ENCODE measurements at places on chromosomes 16 and 17.

GRCh38 chr16:2816751-2817339, at the start of gene PRSS21:
Gene PRSS21 (plus strand): TSS chr16:2817237. CDS start chr16:2817269, 32 bp downstream.
- no peak for DNase-seq

DNA sequence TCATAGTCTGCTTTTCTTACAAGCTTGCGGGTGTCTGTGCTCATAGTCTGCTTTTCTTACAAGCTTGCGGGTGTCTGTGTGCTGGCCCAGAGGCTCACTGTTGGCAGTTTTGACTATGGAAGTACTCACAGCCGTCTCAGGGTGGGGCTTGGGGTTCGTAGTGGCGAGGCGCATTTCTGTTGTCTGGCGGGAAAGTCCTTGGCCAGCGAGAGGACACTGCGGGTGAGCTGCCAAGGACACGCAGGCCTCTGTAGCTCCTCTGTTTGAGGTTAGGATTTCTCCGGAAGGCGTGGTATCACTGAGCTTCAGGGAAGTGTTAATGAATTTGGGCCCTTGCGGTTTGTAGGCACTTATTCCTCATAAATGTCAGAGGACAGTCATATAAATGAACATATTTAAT, 13.5 kb downstream of the TBCD start:
- DNase-seq = no peak

- no peak for DNase-seq
These were observed 58.3 kb downstream of the SREBF1 start for GRCh38 chr17:17778308-17779014.

- no peak for DNase-seq
These were observed 115.8 kb downstream of the MSI2 start for GRCh38 chr17:57372156-57372555.

DNA sequence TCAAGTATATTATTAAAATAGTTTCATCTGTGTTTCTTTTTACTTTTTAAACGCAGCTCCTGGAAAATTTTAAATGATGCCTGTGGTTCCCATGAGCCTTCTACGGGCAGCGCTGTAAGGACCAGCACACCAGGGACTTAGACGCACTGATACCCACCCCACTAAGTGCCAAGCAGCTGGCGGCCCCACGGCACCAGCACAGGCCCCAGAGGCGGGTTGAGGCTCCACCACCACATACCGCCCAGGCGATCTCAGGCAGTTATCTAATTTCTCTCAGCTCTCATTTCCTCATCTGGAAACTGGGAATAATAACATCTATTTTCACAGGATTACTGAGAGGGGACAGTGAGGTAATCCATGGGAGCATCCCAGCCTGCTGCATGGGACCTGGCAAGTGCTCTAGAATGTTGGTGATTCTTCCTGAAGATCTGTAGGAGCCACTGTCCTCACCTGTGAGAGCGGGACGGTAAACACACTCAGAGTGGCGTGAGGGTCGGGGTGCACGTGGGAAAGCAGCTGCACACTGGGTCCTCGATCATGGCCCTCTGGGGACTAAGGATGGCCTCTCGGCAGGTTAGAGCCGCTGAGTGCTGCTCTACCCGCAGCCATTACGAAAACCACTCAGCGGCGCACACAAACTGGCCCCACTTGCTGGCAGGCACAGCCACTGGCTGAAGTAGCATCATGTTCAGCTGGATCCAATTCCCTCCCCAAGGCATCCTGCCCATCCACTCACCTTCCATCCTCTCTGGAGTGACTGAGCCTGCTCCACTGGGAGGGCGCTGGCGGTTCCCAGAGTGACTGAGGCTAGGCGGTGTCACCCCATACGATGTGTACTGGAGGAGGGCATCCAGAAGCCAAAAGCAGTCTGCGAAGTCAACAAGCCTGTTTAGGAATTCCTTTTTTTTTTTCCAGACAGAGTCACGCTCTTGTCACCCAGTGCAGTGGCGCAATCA, 17.6 kb upstream of the SLC38A8 start:
- DNase-seq = no peak

DNA sequence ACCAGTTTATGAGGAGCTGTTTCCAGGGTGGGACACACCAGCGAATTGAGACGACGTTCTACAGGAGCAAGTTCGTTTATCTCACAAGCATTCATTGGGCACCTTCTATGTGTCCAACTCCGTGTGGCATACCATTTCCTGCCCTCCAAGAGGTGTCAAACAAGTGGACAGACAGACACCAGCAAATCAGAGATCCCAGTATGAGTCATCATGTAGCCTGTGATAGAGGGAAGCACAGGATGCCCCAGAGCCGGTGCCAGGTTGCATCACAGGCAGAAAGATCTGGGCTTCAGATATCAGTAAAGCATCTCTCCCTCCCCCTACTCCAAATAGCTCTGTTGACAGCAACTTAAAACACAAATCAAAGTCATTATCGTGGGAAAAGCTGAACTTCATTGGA, 31.8 kb upstream of the MAF start:
- no peak for DNase-seq

DNA sequence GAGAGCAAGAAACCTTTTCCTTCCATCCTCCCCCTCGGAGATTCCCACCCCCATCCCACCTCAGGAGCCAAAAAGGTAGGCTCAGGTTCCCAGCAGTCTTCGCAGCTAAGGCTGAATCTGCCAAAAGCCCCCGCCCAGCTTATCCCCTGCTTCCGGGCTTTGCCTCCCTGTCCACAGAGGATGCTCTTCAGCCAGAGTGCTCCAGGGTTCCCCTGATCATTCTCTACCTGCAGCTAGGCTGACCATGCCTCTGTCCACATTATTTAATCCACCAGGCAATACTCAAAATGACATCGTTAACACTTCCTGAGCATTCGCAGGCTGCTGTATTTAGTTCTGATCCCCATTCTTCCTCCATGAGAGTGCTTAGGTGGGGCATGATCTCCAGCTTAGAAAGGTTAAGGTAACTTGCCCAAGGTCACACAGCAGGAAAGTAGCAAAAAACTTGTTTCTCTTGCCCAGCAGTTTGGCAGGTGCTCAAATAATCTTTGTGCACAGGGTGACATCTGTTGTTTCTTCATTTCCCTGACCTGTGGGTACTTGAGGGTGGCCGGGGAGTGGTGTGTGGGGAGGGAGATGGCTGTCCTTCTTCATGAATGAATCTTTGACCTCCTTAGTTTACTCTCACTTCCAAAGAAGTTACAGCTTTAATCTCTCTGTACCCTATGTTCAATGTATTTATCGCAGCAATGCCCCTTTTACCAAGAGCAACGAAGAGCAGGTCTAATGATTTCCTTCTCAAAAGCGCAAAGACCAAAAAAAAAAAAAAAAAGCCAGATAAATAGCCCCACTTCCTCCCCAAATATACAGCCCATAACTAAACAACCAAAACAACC, 848 bp upstream of the TBKBP1 start:
- no peak for DNase-seq

- DNase-seq = no peak
These were observed 23.2 kb downstream of the SLC39A11 start for GRCh38 chr17:73069164-73069770.

DNA sequence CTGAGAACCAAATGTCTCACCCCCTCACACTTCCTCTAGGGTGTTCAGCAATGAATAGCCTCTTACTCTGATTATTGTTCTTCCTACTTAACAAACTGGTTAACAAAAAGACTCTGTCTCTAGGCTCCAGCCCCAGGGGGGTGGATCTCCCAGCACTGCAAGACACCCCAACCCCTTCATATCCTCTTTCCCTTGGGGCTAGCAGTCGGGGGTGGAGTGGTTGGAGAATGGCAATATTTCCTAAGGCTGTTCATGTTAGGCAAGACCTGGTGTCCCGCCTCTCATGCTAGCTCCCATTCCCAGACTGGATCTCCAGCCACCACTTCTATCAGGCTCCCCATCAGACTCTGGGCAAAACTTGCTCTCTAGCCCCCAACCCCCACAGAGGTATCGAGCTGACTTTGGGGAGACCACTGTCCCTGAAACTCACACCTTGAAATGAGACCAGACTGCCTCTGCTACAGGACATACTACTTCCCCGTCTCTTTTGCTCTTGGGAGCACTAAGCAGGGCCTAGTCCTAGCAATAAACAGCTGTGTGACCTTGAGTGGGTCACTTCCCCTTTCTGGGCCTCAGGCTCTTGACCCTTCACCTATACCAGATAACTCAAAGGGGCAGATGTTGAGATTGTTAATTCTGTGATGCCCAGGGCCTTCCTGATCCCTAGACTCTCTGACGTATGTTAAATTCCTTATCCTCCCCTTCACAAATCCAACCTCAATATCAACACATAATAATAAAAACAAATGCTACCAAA, 2.4 kb downstream of the SLC25A35 start:
- no peak for DNase-seq

- DNase-seq = no peak
These were observed 97.6 kb downstream of the NPIPB11 start for GRCh38 chr16:29308644-29309546.

DNA sequence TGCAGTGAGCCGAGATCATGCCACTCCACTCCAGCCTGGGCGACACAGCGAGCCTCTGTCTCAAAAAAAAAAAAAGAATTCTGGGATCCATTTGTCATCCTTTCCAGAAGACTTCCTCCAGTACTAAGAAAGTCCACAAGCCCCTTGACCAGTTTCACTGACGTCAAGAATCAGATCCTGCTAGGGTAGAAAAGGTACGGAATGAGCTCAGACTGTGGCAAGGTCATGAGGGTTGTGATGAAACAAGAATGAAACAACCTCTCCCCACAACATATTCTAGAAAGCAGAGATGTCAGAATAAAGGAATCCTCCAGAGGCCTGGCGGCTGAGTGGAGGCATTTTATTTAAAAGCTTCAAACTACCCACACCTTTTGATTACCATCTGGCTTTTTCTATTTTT, 29.9 kb downstream of the TRAF4 start:
- DNase-seq = no peak

DNA sequence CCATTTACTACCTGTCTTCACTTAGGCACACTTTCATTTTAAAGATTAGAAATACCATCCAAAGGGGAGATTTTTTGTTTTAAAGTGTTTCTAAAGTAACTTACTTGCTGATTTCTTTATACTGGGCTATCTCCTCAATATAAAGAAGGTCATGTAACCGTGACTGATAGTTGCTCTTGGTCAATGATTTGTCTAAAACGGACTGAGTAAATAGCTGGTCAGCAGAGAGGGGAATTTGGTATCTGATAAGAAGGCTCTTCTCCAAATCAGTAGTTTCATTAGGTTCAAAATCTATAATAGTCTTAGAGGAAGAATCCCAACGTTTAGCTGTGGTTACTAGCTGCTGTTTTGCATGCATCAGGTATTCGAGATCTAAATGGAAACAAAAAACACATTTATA, 66.4 kb downstream of the HELZ start:
- DNase-seq = no peak

DNA sequence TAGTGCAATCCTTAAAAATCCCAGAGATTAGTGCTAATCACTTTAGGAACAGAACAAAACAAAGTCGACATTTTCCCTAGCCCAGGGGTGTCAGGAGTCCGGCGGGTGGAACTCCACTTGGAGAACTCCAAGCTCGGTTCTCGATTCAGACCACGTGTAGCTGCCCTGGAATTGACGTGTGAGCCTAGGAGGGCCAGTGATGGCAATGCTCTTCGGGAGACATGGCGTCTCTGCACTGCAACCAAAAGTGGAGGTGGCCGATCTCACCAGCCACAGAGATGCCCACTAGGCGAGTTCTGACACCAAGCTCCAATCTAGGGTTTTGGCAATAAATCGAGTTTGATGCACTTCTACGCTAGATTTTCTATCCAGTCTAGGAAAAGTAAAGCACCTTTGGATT, 17.6 kb downstream of the MAP1LC3B start:
- DNase-seq = no peak

DNA sequence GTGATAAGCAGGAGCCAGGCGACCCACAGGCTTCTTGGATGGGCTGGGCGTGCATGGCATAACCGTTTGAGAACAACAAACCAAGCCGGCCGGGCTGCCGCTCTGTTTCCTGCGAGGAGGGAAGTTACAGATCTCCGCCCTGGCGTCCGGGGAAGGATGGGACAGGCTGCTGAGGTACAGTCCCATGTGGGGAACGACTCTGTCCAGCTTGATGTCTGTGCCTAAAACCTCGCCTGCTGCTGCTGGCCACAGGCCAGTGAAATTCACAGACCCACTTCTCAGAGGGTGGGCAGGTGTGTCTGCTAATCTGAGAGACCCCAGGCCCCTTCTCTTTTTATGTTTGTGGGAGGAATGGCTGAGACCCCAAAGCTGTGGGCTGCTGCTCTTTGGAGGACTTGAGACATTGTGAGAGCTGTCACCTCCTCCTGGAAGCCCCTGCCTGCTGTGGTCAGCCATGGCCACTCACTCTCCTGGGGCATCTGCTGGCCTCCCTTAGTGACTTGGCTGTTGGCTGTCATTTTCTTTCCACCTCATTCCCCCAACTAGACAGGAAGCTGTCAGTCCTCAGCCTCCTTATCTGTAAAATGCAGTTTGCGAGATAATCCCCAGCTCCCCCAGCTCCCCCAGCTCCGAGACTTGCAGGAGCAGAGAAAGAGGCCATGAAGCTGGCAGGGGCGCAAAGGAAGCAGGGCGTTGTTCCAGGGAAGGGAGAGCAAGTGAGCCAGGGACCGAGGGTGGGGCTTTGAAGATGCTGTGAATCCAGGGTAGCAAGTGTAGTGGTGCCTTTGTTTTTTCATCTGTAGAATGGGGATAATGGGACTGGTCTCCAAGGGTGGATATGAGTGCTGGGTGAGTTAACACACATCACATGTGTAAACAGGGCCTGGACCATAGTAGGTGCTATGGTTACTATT, 51.0 kb downstream of the CMIP start:
- no peak for DNase-seq

GRCh38 chr16:5065326-5065725, 430 bp downstream of the C16orf89 start:
- no peak for DNase-seq

GRCh38 chr16:78269256-78269655, 169.8 kb downstream of the WWOX start:
- DNase-seq = no peak

- DNase-seq = no peak
These were observed 487 bp downstream of the C17orf67 start for GRCh38 chr17:56833057-56833808.

- no peak for DNase-seq
These were observed 39.7 kb downstream of the NUP93 start for GRCh38 chr16:56769677-56770076.

DNA sequence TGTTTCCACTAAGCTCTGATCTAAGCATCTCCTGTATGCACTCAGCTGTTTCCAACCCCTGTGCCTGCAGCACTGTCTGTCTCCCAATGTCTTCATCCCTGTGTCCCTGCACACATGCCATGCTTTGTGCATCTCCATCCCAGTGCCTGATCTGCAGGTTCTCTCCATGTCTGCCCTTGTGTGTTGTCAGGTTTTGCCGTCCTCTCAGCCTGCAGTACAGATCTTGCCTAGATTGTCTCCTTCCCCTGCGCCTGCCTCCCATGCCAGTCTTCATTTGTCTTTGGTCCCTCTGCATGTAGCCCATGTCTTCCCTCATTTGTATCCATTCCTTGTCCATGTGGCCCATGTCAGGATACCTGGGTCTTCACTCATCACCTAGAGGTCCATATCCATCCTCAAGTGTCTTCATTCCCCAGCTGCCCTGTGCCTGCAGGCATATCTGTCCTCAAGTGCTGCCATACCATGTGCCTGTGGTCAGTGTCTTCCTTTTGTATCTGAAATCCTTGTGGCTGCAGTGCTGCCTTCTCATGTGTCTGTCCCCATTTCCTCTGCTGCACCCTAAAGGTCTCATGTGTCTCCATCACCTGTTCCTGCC, 71.5 kb downstream of the TNFRSF13B start:
- peak; percentile 71 for DNase-seq
